ENCODE measurements at places on chromosomes 7 and 10.
A peak's percentile ranks its signal among the peaks of the same experiment; 100 is the strongest.

DNA sequence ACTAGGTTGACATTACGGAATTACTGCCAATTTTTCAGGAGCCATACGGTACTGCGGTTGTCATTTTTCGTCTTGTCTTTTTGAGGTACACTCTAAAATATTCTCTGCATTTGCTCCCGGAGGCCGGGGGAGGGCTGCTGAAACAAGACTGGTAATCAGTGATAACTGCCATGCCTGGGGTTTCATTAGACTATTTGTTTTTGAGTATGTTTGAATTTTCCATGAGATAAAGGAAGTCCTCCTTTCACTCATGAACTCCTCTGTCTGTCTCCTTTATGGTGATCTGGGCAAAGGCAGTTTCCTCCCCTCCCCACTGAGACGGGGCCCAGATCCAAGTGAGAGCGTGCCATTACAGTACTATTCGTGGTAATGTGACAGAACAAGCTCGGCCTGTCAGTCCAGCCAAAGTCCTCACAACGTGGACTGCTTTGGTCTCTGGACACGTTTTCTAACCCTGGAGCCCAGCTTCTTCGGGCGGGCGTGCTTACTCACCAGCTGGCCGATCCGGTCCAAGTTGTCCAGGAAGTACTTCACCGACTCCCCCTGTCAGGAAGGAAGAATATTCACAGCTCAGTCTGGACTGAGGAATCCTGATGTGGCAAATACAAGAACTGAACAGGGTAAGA, 45.1 kb downstream of the AMZ1 start:
- DNase-seq: no peak

DNA sequence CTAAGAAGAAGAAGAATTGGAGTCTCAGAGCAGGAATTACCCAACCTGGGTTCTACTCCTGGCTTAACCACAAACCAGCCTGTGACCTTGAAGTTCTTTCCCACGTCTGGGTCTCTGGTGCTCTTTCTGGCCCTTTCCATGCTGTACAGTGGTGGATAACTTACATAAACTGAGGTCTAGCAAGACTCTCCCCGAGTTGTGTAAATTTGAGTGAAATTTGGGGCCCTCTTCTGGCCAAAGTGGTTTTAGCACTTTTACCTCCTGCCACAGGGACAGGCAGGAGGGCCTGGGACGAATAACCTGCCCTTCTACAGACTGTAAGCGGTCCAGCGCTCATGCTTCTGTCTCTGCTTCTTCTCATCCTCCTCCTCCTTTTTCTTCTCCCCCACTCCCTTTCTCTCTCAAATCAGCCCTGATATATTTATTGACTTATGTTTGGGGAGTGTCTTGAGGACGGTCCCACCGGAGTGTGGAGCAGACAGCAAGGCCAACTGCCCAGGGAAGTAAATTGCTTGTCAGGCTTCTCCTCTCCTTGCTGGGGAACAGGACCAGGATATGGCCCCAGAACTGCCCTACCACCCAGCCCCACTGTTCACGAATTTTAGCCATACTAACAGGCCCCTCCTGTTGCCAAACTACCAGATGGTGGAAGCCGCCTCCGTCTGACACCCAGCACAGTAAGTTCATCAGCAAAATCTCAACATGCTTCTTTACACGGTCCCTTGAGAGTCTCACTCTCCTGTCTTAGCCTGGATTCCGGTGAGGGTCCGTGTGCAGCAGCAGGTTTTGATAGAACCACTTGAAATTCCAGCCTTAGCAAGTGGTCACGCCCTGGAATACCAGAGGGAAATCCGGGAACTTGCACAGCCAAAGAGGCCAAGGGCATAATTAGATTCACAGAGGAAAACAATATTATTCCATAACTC, 4.0 kb upstream of the SH3PXD2A start:
- DNase-seq: peak; percentile 59

DNA sequence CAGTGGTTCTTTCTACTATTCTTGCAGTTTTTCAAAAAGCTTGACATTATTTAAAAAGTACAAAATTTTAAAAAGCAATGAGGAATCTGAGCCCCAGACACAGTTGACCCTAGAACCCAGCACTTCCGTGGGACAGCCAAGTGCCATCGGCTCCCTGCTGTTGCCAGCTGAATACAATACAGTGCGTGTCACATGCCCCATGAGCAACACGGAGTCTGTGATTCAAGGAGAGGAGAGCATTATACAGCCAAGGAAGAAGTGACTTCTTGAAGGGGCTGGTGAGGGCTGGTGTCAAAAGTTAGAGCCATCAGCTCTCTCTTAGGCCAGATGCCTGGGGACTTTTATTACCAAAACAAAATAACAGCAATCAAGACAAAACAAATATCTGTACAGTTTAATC, 123.0 kb upstream of the FGFR2 start:
- no peak for DNase-seq

DNA sequence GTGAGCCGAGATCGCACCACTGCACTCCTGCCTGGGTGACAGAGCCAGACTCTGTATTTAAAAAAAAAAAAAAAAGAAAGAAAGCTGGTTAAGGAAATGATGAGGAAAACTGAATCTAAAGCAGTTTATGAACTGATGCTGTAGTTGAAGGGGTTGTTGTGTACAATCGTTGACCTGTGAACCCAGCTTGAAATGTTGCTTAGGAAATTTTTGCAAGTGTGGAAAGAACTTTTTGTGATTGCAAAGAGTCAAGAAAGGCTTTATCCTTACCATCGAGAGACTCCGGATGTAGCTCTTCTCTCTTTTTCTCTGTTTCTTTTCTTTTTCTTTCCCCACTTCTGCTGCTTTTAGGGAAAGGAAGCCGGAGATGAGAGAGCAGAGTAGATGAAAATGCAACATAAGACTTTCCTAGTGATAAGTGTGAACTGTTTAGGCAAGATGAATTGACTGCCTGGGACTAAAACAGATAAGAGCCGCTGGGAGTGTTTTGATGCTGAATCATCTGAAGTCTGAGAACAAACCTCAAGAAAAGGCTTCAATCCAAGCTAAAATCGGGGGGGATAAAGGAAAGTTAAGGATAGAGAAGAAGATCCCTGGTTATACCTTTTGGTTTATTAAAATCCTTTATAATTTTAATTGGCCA, 69.0 kb downstream of the TAF3 start:
- no peak for DNase-seq

GRCh38 chr7:73448609-73449008, 15.0 kb downstream of the FZD9 start:
- DNase-seq: no peak

GRCh38 chr10:133247681-133248333, 10.2 kb downstream of the VENTX start:
- DNase-seq: no peak

GRCh38 chr7:2698581-2699288, 10.7 kb downstream of the AMZ1 start:
- DNase-seq: peak; percentile 27

DNA sequence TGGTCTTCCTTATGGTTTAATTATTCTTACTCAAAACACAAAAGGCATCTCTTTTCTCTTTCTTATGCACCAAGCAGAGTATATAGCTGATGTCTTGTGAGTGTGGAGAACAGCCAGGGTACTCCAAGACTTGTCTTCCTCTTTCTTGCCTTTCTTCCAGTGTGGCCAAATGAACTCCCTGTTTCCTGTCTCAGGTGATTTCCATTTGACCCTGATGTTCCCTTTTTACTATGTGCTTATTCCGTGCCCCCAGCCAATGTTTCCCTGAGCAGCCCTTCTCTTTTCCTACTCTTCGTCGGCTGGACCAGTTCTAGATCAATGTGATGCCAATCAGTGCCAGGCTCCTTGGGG, 12.6 kb downstream of the OR9A4 start:
- no peak for DNase-seq

DNA sequence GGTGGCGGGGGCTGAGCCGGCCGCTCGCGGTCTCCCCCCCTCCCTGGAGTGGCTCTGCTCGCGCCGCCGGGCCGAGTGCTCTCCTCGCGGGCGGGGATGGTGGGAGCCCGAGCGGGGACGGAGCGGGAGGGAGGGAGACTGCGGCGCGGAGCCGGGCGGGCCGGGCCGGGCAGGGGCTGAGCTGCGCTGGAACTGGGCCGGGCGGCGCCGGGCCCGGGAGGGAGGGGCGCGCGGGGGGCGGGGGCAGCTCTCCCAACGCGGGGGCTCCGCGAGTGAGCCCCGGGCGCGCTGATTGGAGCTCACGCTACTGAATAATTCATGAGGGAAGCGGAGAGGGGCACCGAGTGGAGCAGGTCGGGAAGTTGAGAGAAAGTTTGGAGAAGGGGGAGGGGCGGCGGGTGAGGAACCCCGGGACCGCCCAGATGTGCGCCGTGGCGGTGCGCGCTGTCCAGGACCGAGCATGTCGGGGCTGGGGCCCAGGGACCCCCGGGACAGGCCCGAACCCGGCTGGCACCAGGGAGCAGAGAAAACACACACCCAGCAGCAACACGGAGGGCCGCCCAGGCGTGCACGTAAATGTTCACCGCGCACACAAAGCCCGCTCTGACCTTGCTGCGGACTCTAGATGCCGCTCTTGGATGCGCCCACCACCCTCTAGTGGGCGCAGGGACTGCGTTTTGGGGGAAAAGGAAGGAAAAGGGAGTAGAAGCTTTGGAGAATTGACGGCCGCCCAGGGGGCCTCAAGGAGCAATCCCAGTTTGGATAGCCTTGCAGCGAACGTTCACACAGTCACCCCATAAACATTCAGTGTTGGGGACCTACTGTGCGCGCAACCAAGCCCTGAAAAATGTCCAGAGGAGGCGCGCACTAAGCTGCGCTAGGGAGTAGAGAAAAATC, at the start of gene EPHB4:
Gene EPHB4, minus strand, starts transcription at position 194 of the 897 bp plus-strand sequence. CDS start 493 bp downstream, outside the sequence.
- peak; percentile 78 for DNase-seq

GRCh38 chr10:93947524-93947923, 46.2 kb upstream of the PLCE1 start:
- DNase-seq: no peak

- DNase-seq: no peak
Observed at GRCh38 chr7:135669774-135670173, 7.5 kb downstream of the STMP1 start.

DNA sequence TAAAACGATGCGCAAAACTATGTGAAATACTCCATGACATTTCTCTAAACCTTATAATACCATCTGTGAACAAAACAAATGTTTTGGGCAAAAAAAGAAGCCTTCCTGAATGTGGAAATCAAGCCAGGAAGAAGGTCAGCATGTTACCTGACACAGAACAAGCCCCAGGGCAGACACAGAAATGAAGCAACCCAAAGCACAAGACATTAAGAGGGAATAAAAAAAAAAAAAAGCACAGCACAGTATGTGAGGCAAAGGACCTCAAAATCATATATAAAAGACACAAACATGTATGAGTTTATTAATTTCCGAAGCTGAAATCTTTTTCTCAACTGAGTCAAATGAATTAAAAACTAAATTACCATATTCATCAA, 161.8 kb downstream of the SKIDA1 start:
- no peak for DNase-seq

DNA sequence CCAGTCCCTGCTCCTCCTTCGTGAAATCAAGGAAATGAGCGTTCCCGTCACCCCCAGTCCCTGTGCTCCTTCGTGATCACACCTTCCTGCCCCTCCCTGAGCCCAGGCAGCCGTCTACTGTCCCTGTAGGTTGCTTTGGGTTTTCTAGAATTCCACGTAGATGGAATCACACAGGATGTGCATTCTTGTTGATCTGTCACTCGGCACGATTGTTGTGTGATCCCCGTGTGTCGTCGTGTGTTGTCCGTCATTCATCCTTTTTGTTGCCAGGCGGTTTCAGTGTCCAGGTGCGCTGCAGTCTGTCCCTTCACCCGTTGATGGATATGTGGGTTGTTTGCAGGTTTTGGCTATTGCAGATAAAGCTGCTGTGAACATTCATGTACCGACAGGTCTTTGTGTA, 9.4 kb downstream of the MTG1 start:
- no peak for DNase-seq

DNA sequence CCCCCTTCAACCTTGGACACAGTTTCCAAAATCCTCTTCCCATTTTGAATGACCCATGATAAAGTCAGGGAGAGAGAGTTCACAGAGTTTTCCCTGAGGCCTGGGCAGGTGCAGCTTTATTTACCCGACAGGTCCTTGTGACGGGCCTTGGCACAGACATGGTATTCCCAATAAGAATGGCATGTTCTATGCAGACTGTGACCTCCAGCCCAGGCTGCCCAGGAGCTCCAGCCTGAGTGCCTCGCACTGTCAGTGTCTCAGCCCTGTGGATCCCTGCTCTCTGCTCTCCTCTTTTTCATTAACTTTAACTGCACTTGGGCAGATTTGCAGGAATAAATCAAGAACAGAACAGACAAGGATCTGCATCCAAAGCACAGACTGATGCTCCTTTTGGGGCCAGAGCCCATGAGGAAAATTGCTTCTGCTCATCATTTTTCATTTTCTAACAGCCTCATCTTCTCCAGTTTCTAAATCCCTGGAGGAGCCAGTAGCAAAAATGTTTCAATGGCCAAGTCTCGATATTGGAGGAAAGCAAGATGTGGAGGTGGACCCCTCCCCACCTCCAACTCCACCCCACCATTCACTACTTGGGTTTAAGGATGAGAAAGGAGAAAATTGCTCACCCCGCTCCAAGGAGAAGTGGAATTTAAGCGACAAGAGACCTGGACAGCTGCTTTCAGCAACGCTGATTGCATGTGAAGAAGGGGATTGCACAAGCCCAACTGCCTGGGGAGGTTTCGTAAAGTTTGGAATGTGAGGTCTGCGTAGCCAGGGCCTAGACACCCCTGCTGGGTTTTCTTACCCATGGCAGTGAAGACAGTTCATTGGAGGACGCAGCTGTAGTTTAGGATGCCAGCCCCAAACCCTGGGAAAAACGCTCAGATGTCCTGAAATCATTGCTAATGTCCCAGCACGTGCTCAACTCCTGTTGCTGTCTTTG, 225.9 kb downstream of the WDR11 start:
- DNase-seq: no peak

DNA sequence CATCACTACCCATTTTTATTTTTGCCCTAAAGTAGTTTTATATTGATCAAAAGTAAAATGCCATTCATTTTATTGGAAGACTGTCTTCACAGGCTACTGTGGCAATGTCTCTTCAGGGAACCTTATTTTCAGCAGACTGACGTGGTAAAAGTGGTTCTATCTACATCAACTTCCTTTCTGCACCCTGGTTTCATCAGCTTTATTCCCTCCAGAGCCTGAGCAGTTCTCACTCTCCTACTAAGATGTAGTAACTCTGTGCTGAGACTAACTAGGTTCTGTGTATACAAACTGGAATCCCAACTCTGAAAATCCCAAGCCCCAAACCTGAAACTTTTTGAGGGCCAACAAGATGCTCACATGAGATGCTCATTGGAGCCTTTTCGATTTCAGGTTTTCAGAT, 155.3 kb downstream of the SFMBT2 start:
- no peak for DNase-seq

- no peak for DNase-seq
Observed at GRCh38 chr7:94676431-94676830, 20.5 kb upstream of the SGCE start.
